Stimulated activated CD4-positive, alpha-beta T cell treated with anti-CD3 and anti-CD28 coated beads, Interleukin-1b, Interleukin-23, amount 100 ng/mL, for 4 hours (primary cell): ENCODE measurements at places on chromosomes 16 and 17.

DNA sequence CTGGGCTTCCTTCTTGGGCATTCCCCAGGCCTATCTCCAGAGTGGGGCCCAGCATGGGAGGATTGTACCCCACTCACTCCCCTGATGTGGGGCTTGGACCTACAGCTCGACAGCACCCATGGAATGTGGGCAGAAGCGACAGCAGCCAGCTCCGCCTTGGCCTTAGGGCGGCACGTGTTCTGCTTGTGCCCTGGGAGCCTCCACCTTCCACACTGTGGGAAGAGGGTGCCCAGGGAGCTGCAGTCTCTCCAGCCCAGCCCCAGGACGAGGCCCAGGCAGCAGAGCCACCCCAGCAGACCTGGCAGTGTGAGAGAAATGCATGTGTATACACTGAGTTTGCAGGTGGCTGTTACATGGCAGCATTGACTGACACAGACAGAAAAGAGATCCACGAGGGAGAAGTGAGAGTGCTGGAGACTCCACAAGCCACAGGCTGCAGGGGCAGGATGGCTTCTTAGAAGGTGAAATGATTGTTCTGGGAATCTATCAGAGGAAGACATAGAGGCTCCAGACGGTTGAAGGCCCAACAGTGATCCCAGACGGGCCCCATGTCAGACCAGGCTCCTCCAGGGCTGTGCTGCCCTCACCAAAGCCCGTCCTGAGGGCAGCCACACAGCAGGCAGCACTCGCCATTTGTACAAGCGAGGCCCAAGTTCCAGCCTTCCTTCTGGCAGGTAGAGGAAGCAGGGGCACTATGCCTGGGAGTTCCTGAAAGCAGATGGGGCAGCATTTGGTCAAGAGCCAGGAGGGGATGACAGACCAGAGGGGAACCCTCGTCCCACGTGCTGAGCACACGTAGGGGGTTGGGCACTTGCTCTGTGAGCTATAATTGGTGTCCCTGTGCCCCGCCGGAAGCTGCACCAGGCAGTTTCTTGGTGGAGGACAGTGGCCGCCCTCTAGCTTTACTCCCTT lies 2.8 kb upstream of the DNASE1 start:
- DNase-seq = no peak

DNA sequence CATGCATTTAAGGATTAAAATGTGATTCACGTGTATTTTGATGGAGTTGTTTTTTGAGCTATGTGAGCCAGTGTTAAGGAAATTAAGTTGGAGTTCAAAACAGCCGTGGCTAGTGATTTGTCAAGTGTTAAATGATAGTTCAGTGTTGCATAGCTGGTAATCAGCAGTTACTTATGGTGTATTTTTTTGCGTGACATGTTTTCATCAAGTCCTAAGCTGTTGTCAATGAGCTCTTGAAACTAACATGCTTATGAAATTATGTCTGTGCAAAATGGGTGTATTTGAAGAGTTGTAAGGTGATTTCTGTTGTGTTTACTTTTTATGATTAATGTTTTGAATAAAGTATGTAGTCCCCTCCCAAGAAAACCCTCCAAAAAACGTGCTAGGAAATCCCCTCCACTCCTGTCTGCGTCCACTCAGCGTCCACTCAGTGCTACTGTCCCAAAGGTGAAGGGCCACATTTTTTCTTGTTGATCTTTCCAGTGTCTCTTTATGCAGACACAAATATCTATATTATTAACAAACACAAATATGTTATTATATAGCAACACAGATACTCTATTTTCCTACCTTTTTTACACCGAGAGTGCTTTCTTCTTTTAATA lies 30.0 kb downstream of the USP10 start:
- DNase-seq = no peak

- no peak for DNase-seq
Measured at GRCh38 chr16:11160676-11161115, 95.3 kb downstream of the SOCS1 start.

GRCh38 chr17:58468944-58469343 lies 19.3 kb downstream of the HSF5 start:
- no peak for DNase-seq

DNA sequence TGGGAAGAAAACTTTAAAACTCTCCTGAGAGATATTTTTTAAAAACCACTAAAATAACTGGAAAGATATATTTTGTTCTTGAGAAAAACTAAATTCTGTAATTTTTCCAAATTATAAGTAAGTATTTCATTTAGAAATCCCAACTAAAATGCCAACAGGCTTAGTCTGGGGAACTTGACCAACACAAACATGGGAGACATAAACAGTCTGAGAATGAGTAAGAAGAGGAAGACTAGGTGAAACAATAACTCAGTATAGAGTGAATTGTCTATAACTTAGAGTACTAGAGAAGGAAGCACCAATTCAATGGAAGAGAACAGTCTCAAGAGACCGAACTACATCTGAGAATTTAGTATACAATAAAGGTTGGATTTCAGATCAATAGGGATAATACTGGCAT lies 2.9 kb downstream of the CMTM1 start:
- no peak for DNase-seq

DNA sequence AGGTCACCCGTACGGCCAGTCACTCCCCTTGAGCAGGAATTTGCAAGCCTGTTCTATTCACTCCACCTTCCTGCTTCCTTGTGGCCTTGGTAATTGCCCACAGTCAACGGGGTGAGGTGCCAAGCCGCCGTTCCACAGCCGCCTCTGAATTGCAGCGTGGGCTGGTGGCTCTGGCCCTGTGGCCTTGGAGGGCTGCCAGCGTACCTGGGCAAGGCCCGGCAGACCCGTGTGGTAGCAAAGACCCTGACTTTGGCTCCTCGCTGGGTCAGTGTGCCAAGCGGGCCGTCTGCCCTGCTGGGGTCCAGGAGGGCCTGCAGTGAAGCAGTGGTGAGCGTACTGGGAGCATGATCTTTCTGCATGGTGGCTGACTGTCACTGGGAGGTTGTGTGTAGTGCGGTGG lies 3.6 kb downstream of the BANP start:
- no peak for DNase-seq

- no peak for DNase-seq
Measured at GRCh38 chr16:59148769-59149155, 414.6 kb upstream of the GOT2 start.

DNA sequence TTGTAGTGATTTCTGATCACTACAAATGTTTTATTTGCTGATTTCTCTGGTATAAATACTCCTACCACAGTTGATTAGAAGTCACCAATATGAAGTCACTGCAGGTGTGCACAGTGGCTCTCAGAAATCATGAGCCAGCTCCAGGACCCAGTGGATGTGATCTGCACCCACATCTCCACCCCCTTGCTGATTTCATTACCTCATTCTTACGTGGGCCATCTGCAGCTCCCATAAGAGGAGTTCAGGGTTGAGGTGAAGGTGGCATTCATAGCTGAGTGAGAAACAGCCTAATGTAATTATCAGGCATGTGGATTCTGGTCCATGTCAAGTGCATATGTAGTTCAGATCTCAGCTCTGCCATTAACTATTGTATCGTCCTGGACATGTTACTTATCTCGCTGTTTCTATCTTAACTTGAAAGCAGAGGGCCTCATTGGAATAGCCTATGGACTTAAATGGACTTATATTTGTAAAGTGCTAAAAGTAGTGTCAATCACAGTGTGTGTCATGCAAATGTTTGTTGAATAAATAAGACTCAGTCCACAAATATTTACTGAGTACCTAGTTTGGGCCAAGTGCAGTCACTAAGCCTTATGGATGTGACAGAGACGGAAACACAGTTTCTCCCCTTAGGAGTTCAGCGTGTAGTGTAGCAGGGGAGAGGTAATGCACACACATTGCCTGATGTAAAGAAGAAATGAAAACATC lies 40.7 kb upstream of the ZKSCAN2 start:
- no peak for DNase-seq

- no peak for DNase-seq
Measured at GRCh38 chr16:78291604-78292003, 192.2 kb downstream of the WWOX start.

- DNase-seq = no peak
Measured at GRCh38 chr17:81395600-81396277, 482 bp downstream of the BAHCC1 start.

DNA sequence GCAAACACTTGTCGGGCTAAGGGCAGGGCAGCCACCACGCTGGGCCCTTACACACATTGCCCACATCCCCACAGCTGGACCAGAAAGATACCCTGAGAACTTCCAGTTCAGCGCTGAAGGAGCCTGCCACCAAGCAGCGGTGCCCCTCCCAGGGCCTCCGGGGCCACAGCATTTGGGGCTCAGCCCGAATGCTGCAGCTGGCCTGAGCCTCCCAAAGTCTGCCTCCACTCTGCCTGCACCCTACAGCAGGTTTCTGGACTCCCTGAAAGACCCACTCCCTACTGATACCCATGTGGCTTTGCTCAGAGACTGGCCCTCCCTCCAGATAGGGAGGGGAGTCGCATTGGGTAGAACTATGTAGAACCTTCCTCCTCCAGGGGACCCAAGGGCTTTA lies 1.5 kb downstream of the MCRIP1 start:
- DNase-seq = no peak

DNA sequence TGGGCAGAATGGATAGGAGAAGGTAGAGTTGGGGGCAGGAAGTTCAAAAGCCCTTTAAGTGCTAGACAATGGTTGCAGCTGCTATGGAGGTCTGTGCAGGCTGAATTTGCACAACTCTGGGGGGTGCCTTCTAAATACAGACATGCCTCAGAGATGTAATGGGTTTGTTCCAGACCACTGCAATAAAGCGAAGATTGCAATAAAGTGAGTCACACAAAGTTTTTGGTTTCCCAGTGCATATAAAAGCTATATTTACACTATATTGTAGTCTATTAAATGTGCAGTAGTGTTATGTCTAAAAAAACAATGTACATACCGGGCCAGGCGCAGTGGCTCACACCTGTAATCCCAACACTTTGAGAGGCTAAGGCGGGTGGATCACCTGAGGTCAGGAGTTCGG lies 60.5 kb upstream of the MYOCD start:
- DNase-seq = no peak

- no peak for DNase-seq
Measured at GRCh38 chr16:11768849-11769248, 26.2 kb upstream of the TXNDC11 start.
